ENCODE measurements at places on chromosomes 5 and 9.

DNA sequence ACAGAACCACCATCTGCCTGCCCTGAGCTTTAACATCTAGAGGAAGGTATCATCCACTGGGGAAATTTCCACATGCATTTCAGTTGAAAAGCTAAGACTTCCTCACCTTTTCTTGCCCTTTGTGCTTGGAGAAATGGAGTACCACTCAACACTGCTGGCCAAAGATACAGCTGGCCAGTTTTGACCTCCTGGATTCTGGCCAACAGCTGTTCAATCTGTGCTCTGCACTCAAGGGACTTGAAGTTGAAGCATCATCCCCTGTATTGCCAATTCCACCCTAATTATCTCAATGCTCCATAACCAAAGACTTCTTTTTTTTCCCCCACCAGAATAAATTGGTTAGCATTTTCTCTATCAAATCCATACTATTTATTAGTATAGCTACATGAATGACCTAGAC, 70.4 kb upstream of the PRDM9 start:
- DNase-seq, result no peak

- DNase-seq, result no peak
These were observed 284.2 kb downstream of the DENND1A start for GRCh38 chr9:123645762-123646161.

DNA sequence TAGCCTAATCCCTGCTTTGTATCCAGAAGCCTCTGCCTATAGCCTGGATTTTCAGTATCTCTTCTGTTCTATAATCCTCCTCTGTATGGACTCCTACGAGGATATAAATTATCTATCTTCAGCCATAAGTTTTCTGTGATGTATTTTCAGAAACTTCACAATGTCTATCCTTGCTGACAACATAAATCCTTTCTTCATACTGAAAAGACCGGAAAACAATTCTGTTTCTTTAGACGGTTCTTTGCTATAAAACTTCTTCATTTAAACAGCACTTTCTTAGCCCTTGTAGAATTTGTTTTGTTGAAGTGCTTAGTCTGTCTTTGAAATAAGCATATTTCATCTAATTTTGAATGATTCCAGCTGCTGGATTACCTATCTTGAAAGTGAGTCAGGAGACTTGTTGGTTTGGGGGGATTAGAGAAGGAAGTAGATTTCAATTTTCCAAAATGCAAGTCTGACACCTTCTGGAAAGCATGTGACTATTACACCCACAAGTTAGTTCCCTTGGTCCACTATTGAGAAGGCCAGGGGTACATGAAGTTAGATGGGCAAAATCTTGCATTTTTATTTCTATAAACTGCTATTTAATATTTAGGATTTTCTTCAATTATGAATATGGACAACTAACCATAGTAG, 96.3 kb upstream of the RANBP3L start:
- DNase-seq, result peak; percentile 49

- DNase-seq, result peak; percentile 41
These were observed 108.5 kb downstream of the NNT start for GRCh38 chr5:43711496-43711895.

DNA sequence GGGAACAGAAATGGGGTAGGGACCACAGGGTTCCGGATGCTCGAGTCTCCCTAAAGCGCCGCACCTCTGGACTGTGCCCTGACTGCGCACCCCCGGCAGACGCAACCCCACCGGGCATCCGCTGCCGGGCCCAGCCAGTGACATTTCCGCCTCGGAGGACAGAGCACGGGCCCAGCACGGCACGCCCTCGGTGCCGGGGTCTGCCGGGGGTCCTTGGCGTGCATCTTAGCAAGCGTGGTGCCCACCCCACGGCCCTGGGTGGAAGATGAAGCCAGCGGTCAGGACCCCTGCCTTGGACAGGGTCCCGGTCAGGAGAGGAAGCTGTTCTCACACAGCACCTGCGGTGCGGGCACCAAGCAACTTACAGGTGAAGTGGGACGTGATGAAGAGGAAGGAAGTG, 7.1 kb downstream of the INPP5E start:
- DNase-seq, result no peak

GRCh38 chr9:16501141-16501540, 369.3 kb downstream of the BNC2 start:
- peak; percentile 32 for DNase-seq

GRCh38 chr5:10045376-10045775, 204.3 kb downstream of the ATPSCKMT start:
- DNase-seq, result no peak
